Neuronal stem cell (in vitro differentiated cells): ENCODE measurements at places on chromosomes 1 and 21.

DNA sequence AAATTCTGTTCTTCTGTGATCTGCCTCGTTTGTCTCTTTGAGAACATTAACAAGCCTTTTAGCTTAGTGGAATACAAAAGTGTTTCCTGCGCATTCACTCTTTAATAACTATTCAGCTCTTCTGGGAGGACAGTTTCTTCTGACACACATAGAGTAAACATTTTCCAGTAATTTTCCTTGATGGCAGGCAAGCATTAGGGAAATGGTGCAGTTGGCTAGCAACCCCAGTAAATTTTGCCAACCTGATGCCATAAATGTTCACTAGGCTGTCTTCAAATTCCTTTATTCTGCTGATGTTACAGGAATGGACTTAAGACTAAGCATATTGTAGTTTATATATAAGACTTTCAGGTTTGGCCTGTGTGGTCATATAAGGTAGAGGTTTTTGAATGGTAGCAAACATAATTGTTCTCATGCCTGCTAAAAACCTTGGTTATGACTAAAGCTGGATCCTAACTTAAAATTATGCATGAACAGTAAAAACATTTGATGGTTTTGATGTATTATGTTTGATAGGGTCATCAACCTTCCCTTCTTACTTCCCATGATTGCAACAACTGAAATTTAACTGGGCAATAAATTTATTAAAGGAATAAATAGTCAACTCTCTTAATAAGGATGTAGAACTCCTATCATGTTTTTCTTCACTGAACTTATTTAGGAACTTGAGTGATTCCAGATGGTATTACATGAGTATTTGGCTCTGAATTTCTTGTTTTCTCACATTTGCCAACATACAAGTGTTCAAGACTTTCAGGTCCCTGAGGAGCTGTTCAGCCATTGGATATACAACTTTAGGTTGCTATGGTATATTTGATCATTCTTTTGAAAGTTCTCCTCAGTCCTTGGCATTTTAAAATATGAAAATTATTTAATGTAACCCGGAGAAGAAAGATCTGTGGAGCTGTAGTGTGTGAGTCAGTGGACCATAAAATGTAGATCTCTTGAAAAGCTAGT lies 223.4 kb downstream of the FMN2 start:
- no peak overlapping the region for H3K4me3 ChIP-seq
- DNase-seq, result no peak
- H3K27ac ChIP-seq, result no peak overlapping the region
- no peaks in the 10 kb centered on the region for H3K4me1 ChIP-seq
- H3K27me3 ChIP-seq, result no peaks in the 10 kb centered on the region

- no peaks in the 10 kb centered on the region for H3K36me3 ChIP-seq
- no peak overlapping the region for H3K4me3 ChIP-seq
- peak; percentile 54 for DNase-seq
- no peak overlapping the region for H3K27ac ChIP-seq
- H3K27me3 ChIP-seq, result no peaks in the 10 kb centered on the region
These were observed 28.4 kb upstream of the CASQ2 start for GRCh38 chr1:115796897-115797296.

DNA sequence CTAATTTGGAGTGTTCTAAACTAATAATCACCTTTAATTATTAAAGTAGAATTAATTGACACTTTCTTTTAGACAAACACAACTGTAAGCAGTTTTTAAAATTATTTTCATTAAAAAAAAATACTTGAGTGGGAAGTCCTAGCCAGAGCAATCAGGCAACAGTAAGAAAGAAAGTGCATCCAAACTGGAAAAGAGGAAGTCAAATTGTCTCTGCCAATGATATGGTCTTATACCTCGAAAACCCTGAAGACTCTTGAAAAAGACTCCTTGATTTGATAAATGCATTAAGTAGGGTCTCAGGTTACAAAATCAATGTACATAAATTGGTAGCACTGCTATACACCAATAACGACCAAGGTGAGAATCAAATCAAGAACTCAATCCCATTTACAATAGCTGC lies 83.0 kb upstream of the GADD45A start:
- H3K27ac ChIP-seq, result no peak overlapping the region
- no peak for DNase-seq
- no peaks in the 10 kb centered on the region for H3K36me3 ChIP-seq
- peaks cover 3% of the 10 kb centered on the region for H3K4me1 ChIP-seq

DNA sequence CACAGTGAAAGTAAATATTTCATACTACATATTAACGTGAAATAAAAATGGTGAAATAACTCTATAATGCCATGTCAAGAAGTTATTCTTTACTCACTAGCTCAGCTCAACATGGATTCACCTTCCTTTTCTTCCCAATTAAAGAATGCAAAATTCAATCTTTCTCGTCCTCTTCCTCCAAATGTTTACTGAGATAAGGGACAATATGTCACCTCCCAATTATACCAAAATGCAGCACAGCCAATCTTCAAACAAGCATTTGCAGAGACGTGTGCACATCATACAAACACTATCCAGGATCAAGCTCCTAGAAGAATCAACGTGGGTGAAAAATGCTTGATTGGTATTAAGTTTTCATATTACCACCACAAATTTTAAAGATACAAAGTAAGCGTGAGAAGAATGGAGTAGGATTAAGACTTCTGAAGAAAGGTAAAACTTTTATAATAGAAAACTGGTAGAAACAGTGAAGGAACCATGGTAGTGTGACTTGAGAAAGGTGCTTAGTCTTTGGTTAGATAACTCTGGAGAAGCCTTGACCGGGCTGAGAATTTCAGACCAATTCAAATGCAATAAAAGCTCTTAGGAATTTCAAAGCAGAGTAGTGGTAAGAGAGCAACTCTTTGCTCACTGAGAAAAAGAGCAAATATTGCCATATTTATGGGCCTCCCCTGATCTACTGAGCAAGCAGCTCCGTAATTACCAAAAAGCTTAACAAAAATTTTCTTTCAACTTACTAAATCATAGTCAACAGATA lies 7.2 kb downstream of the PTP4A2 start:
- H3K27ac ChIP-seq, result no peak overlapping the region
- H3K36me3 ChIP-seq, result peaks cover 3% of the 10 kb centered on the region
- peaks cover 10% of the 10 kb centered on the region for H3K4me1 ChIP-seq

GRCh38 chr1:192534666-192535065 lies 40.9 kb upstream of the RGS1 start:
- DNase-seq, result no peak
- no peaks in the 10 kb centered on the region for H3K4me1 ChIP-seq
- no peak overlapping the region for H3K27ac ChIP-seq
- H3K27me3 ChIP-seq, result no peaks in the 10 kb centered on the region

DNA sequence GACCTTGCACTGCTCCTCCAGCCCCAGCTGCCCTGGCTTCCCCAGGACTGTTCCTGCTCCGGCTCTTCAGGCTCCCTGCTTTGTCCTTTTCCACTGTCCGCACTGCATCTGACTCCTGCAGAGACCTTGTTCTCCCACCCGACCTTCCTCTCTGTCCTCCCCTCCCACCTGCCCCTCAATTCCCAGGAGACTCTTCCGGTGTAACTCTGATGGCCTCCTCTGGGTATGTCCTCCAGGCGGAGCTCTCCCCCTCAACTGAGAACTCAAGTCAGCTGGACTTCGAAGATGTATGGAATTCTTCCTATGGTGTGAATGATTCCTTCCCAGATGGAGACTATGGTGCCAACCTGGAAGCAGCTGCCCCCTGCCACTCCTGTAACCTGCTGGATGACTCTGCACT lies 550 bp downstream of the ACKR1 start:
- H3K4me1 ChIP-seq, result peaks cover 4% of the 10 kb centered on the region
- no peak overlapping the region for H3K4me3 ChIP-seq
- no peaks in the 10 kb centered on the region for H3K36me3 ChIP-seq
- DNase-seq, result no peak
